WTC11 (cell line): ENCODE measurements at places on chromosomes 12 and 14.

- H3K27ac ChIP-seq = no peak overlapping the region
- H3K4me3 ChIP-seq = peak overlapping the region; percentile 18; the same call in 1 of the 2 replicates
- peaks cover 26% of the 10 kb centered on the region for H3K4me1 ChIP-seq
- H3K27me3 ChIP-seq = peaks cover 69% of the 10 kb centered on the region
Observed at GRCh38 chr12:71441836-71442566, 2.4 kb downstream of the LGR5 start.

GRCh38 chr14:71049435-71050133, 142.3 kb downstream of the PCNX1 start:
- no peak overlapping the region for H3K4me3 ChIP-seq
- DNase-seq = no peak
- no peak overlapping the region for H3K27ac ChIP-seq
- H3K4me1 ChIP-seq = no peaks in the 10 kb centered on the region

DNA sequence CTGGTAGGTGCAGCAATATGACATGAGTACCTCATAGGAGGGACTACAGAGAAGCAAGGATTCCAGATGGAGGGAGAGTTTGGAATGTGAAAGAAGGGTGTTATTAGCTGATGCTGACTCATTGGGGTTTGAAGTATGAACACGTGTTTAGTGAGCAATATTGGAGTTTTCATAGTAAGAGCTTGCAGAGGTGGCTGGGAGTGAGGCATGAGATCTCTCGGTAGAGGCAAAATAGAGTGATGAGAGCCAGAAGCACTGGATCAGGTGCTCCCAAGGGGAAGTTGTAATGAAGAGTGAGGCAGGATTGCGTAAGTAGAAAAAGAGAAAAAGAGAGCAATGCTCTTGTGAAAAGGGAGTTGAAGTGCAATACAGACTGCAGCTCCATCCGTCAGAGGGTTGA, 42.1 kb downstream of the MGST1 start:
- no peak overlapping the region for H3K4me3 ChIP-seq
- DNase-seq = no peak
- no peaks in the 10 kb centered on the region; the same call in 1 of the 2 replicates for H3K27me3 ChIP-seq
- no peak overlapping the region; the same call in 1 of the 2 replicates for H3K27ac ChIP-seq
- peaks cover 29% of the 10 kb centered on the region for H3K36me3 ChIP-seq

DNA sequence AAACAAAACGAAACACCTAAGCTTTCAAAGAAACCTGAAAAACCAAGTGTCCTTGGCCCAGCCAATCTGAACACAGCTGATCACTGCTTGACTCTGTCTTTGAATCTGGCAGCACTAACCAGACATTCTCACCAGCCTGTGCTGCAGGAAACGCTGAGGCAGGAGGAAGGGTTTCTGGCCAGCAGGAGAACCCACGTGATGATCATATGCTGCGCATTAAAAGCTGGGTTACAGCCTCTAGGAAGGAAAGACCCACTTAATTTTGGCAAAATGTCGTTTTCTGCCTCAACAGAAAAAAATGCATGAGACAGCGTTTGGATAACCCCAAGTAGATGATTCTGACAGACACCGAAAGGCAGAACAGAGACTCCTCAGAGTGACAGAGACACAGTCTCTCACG, 9.8 kb downstream of the APPL2 start:
- peaks cover 9% of the 10 kb centered on the region for H3K4me1 ChIP-seq
- no peaks in the 10 kb centered on the region for H3K27me3 ChIP-seq
- peaks cover 19% of the 10 kb centered on the region for H3K36me3 ChIP-seq
- H3K27ac ChIP-seq = no peak overlapping the region
- no peak overlapping the region for H3K4me3 ChIP-seq
- no peak for DNase-seq

GRCh38 chr14:66045572-66046021, 440.6 kb upstream of the CCDC196 start:
- no peak for DNase-seq
- peaks cover 5% of the 10 kb centered on the region for H3K27me3 ChIP-seq
- H3K4me1 ChIP-seq = peaks cover 14% of the 10 kb centered on the region
- no peaks in the 10 kb centered on the region for H3K36me3 ChIP-seq
- H3K27ac ChIP-seq = no peak overlapping the region

DNA sequence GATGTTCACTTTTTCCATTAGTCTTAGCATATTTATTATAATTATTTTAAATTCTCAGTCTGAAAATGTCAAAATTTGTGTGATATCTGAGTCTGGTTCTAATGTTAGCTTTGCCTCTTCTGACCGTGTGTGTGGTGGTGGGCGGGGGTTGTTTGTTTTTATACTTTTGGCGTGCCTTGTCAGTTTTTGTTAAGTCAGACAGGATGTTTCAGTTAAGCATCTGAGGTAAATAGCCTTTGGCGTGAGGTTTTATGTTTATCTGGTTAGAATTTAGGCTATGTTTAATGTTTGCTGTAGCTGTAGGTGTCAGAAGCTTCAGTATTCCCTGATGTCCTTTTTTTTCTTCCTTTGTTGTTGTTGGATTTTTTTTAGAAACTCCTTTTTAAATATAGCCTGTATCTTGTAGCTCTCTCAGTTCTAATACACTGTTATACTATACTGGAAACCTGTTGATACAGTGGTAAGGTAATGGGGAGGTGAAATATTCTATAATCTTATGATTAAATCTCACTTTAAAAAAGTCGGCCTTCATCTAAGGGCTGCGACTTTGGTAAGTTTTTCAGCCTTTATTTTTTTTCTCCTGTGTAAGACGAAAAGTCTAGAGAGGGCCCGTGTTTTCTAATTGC, 111.6 kb downstream of the SCAF11 start:
- DNase-seq = no peak
- H3K27ac ChIP-seq = peak overlapping the region; percentile 39
- peaks cover 18% of the 10 kb centered on the region for H3K4me1 ChIP-seq
- peaks cover 50% of the 10 kb centered on the region for H3K36me3 ChIP-seq
- no peaks in the 10 kb centered on the region for H3K27me3 ChIP-seq

- H3K4me1 ChIP-seq = peaks cover 15% of the 10 kb centered on the region
- no peak for DNase-seq
- H3K36me3 ChIP-seq = 0 out of 2 replicates have a peak, but pooled peaks cover 5% of the 10 kb centered on the region
- H3K4me3 ChIP-seq = no peak overlapping the region
Observed at GRCh38 chr12:106831699-106832098, 57.2 kb downstream of the RIC8B start.

DNA sequence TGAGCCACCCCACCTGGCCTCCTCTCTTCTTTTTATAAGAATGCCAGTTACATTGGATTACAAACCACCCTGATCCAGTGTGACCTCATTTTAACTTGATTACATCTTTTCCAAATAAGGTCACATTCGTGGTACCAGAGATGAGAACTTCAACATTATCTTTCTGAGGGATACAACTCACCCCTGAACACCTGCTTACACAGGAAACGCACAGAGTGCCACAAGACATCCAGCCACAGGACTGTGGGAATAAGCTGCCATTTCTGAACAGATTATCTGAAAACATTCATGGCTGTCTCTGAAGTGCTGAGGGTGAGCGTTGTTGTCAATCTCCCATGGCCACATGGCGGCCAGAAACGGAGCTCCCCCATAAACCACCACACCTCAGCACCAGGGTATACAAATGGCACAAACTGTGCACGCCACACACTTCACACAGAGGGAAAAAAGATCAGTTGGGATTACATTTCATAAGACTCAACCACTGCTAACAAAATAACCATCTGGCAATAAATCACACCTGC, 23.7 kb downstream of the FOXN3 start:
- H3K27ac ChIP-seq = peak overlapping the region; percentile 93
- H3K4me3 ChIP-seq = no peak overlapping the region
- peaks cover 78% of the 10 kb centered on the region for H3K4me1 ChIP-seq
- peaks cover 10% of the 10 kb centered on the region for H3K36me3 ChIP-seq
- no peaks in the 10 kb centered on the region for H3K27me3 ChIP-seq

DNA sequence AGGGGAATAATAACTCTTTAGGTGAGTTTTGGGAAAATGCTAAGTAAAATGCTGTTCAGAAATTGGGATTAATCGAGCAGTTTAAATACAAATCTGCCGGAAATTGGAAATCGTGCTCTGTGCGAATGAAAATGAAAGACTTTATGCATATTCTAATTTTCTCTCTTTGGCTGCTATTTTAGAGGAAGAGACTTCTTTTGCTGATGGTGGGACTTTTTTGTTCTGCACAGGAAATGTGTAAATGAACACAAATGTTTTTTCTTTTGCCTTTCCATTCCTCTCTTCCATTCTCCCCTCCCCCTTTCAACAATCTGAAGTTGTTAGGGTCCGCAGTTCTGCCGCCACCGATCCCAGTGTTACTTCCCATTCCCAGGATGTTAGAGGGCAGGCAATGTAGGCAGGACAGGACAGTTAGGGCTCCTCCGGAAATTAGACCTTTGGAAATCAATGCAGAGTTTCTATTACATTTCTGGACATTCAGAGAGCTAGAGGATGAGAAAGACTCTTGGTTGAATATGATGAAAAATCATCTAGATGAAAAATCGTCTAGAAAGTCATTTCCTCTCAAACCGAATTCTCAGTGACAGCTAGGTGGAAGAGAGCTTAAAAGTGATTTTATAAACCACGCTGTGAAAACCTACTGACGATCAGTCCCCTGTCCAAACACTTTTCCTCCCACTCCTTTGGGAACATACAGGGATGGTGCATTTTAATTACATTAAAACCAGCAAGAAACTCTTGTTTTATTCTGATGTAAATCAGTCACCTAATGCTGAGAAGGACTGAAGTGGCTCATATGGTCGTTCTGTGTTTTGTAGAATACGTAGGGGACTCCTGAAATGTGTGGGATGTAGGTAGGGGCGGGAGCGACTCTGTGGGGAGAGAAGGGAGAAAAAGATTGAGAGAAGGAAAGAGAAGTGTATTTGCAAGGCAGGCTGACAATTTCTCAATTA, 17.8 kb downstream of the FOXG1 start:
- H3K4me1 ChIP-seq = peaks cover 41% of the 10 kb centered on the region
- H3K27ac ChIP-seq = no peak overlapping the region
- peaks cover 96% of the 10 kb centered on the region for H3K27me3 ChIP-seq
- H3K36me3 ChIP-seq = peaks cover 5% of the 10 kb centered on the region; the same call in 1 of the 2 replicates

DNA sequence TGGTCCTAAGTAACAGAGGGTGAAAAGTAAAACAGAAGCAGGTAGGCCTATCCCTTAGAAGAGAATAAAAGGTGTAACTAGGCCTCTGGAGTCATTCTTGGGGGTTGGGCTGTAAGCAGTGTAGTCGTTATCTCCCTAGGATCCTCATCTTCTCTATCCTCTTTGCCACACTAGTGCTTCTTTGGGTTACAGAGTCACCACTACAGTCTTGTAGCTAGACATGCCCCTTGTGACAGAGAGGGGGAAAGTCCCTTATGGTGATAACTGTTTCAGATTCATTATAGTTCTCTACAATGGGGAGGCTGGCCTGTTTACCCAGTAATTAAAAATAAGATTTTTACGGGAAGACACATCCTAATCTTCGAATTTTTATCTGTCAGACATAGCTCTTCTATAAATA, 16.4 kb upstream of the SRP54 start:
- no peaks in the 10 kb centered on the region for H3K4me1 ChIP-seq
- H3K27me3 ChIP-seq = no peaks in the 10 kb centered on the region
- peaks cover 20% of the 10 kb centered on the region for H3K36me3 ChIP-seq
- H3K4me3 ChIP-seq = no peak overlapping the region
- DNase-seq = no peak

DNA sequence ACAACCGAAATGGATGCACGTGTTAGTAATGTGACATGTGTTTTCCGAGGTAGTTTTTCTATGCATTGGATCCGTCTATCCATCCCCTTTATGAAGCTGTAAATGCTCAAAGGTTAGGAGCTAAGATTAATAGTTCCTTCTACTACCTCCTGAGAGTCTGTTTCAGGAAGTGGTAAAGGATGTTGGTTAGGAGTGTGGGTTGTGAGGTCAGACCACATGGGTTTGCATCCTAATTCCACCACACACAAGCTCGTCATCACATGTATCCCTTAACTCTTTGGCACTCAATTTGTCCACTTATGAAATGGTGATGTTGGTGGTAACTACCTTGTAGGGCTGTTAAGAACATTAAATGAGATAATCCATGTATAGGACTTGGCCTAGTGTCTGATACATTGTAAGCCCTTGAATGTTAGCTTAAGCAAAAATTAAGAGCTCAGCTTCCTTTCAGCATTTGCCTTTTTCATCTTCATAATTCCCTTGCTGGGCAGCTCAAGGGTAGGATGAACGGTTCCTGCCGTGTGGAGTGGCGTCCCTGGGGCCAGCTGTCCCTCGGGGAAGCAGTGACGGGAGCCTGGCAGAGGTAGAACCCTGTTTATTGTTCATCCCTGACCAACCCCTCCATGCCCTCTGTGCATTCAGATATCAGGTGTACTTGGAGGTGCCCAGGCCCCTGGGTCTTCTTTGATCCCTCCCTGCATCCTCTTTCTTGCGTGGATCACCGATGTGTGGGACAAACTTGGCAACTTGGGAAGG, 52.3 kb downstream of the TSPAN9 start:
- no peak overlapping the region for H3K27ac ChIP-seq
- no peak for DNase-seq
- H3K27me3 ChIP-seq = no peaks in the 10 kb centered on the region
- H3K4me3 ChIP-seq = no peak overlapping the region
- peaks cover 25% of the 10 kb centered on the region for H3K4me1 ChIP-seq
- H3K36me3 ChIP-seq = 0 out of 2 replicates have a peak, but pooled peaks cover 7% of the 10 kb centered on the region

DNA sequence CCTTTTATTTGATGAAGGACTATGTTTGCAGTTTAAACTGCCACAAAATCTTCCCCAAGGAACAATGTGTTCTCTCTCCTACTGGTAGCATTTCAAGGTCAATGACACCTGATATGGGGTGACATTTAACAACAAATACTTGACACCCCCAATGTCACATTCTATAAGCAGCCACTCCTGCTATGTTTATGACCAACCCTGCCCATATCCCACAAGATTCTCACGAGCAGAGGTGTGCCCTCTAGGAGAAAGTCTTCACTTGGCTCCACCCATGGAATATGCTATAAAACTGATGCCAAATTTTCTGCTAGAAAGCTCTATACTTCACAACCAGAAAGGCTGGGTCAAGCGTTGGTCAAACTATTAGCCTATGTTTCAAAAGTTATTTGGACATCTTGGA, 105.6 kb upstream of the ARID2 start:
- H3K27ac ChIP-seq = no peak overlapping the region
- no peak overlapping the region for H3K4me3 ChIP-seq
- no peaks in the 10 kb centered on the region for H3K27me3 ChIP-seq
- no peaks in the 10 kb centered on the region for H3K36me3 ChIP-seq
- DNase-seq = no peak

- no peaks in the 10 kb centered on the region for H3K27me3 ChIP-seq
- peaks cover 36% of the 10 kb centered on the region for H3K4me1 ChIP-seq
- DNase-seq = no peak
- H3K4me3 ChIP-seq = no peak overlapping the region
- H3K27ac ChIP-seq = no peak overlapping the region
Observed at GRCh38 chr12:32181498-32182175, 75.0 kb downstream of the BICD1 start.

- no peaks in the 10 kb centered on the region for H3K36me3 ChIP-seq
- H3K27me3 ChIP-seq = no peaks in the 10 kb centered on the region; the same call in 1 of the 2 replicates
- DNase-seq = no peak
- peaks cover 16% of the 10 kb centered on the region for H3K4me1 ChIP-seq
Observed at GRCh38 chr12:104281636-104282035, 21.9 kb upstream of the EID3 start.

DNA sequence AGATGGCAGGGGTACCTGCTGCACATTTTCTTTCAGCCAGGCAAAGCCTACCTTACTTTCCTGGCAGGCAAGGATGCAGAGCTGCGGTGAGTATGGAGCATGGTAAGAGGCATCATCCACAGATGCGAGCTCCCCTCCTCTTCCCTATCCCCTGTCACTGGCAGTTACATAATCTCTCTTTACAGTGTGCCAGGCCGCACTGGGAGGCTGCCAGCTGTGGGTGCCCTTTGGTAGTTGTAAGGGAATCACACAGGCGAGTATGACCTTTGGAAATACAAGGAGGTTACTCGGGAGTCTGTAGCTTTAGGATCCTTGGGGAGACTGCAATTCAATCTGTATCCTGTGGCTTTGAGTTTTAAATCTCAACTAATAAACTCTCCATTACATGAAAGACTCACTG, 132.5 kb downstream of the KTN1 start:
- no peaks in the 10 kb centered on the region for H3K27me3 ChIP-seq
- peaks cover 8% of the 10 kb centered on the region for H3K4me1 ChIP-seq
- H3K36me3 ChIP-seq = no peaks in the 10 kb centered on the region; the same call in 1 of the 2 replicates
- no peak overlapping the region for H3K27ac ChIP-seq
